ENCODE measurements at places on chromosomes 6 and 20.

DNA sequence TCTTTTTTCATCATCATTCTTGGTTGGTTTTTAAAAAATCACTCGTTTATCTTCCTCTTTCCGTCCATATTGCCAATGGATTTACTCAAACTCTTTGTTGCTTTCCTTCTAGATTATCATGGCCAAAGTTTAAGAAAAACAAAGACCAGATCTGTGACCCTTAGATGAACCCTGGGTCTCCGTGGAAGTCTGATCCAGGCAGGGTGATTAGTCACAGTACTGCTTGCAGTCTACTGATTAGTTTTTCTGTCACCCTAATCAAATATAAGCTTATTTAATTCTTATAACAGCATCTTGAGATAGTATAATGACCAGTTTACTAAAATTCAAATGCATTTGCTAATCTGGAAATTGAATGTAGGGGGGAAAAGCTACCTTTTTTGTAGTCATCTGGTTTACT is 6.0 kb upstream of the SMIM28 start:
- no peak for DNase-seq

DNA sequence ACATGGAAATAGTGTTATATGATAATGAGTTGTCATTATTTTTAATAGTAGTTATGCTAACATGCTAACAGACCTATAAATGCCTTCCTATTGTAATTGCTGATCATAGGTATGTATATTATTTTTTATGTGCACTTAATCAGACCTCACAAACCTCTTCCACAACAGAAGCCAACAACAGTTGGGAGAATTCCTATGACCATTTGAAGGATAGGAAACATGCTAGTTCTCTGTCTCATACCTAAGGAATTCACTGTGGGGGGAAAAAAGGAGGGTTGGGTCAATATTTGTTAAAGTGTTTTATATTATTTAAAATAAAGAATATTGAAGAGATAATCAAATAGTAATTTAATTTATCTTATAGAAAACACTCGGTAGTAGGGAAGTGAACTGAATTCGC is 990.9 kb downstream of the EPHA7 start:
- no peak for DNase-seq

GRCh38 chr6:12610862-12611261 is 105.7 kb upstream of the PHACTR1 start:
- no peak for DNase-seq

DNA sequence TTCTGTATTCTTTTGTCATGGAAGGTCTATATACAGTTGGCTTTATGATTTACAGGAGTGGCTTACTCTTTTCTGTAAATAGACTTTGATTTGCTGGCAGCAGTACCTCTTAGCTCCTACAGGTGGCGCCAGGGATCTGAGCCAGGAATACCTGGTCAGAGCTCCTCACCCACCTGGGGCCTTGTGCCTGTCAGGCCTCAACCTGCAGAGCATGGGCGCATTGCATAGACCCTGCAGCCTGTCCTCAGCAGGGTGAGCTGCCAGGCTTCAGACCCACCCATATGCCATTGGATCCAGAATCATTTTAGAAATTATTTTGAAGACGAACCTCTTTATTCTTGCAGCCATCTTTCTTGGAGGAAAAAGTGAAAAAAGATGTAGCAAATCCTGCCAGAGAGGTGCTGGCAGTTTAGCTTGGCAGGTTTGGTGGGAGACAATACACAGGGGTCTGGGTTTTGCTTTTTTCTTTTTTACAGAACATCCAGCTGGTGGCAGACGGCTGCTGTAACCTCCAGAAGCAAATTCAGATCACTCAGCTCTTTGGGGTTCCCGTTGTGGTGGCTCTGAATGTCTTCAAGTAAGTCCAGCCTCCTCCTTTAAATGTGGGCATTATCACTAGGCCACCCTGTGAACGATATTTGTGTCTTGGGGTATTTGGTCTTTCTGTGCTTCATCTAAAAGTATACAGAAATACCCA is 149.1 kb downstream of the MTHFD1L start:
- peak; percentile 39 for DNase-seq

DNA sequence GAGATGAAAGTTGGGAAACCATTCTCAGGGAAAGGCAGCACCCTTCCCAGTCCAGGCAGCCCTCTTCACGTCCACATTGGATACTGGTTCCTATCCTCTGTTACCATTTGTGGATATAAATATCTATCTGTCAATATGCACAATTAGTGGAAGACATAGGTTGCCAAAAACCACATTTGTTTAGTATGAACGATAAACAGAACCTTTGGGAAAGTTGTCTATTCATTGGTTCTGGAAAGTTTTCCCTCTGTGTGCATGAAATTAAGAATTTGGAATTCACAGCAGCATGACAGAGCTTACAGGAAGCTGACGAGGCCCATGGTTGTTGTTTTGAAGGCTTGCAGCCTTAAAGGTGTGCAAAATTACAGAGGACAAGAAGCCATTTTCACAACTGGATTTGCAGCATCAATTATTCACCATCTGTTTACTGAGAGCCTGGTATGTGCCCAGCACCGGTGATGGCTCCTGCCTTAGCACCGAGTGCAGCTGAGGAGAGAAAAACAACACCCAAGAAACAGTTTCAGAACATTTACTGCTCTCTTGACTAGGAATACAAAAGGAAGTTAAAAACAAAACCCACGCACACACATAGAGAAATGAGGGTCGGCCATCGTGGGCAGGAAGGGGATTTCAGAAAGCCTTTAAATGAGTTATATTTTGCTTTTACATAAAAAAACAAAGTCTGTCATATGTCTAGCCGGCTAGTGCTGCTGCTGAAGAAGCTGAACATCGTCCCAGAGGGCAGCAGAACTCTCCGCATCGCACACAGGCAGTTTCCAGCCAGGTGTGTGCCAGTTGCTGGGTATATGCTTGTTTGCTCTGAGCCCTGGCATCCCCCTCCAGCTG is 319.6 kb downstream of the FARS2 start:
- peak; percentile 62 for DNase-seq

DNA sequence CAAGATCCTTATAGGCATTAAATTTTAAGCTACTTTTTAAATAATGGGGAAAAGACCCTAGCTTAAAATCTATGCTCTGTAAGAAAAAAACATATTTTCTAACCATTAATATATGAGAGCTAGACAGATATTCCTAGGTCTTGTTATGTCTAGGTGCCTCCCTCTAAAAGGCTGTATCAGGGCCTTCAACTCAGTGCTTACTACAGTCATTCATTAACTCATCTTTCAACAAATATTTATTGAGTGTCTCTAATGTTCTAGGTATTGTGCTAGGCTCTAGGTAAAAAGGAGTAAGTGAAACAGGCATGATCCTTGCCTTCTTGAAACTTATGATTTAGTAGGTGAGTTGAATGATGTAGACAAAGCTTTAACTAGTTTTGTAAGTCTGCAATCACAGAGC is 6.4 kb upstream of the STX11 start:
- no peak for DNase-seq

DNA sequence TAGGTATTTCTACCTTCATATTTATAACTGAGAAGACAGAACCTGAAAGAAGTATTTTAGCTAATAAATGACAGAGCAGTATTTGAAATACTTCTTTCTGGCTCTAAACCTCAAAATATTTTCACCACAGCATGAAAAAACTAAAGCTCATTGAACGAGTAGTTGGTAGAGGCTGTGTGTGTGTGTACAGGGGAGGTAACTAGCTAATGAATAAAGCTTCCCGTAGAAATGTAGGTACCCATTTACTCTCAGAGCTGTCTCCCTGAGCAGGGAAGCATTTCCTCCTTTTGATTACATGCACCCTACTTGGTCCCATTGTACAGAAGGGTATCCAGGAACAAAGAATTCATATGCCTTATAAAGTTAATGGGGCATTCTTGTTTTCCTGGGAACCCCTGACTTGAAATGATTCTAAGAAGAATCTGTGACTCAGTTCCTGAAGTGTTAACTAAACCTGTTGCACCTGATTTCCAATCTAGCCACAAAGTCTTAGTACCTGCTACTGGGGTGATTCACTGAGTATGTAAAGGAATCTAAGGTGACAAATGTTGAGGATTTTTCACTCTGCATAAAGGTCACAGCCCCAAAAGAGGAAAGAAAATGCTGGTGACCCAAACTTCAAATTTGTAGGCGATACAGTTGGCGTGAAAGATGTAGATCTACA is 12.5 kb downstream of the CRYBG1 start:
- DNase-seq, result no peak

GRCh38 chr6:56593801-56594318 is 48.8 kb downstream of the DST start:
- DNase-seq, result no peak
